Activated CD8-positive, alpha-beta memory T cell treated with anti-CD3 and anti-CD28 coated beads, Interleukin-2, amount 50 U/mL, for 48 hours (primary cell): ENCODE measurements at places on chromosomes 12 and 14.
A peak's percentile ranks its signal among the peaks of the same experiment; 100 is the strongest.

- DNase-seq = no peak
These were observed 98.7 kb downstream of the CAND1 start for GRCh38 chr12:67367843-67368242.

DNA sequence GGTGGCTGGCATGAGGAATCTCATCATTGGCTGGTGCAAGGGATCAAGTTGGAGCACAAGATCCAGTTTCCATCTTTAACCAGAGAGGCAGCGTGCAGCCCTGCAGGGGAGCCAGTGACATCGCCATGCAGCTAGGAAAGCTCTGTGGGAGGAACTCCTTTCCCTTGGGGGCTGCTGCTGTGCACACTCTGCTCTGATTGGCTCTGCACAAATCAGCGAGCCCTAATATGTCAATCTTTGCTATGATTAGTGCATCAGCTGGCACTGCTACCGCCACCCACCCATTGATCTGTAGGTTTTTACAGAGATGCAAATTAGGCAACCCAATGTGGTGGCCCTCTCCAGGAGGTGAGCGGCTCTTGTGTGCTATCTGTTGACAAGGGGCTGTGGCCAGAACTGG is 262.6 kb downstream of the PCNX1 start:
- no peak for DNase-seq

GRCh38 chr12:2297004-2297403 is 244.2 kb downstream of the CACNA1C start:
- DNase-seq = no peak

- no peak for DNase-seq
These were observed 2.9 kb downstream of the SCNN1A start for GRCh38 chr12:6372403-6373003.

DNA sequence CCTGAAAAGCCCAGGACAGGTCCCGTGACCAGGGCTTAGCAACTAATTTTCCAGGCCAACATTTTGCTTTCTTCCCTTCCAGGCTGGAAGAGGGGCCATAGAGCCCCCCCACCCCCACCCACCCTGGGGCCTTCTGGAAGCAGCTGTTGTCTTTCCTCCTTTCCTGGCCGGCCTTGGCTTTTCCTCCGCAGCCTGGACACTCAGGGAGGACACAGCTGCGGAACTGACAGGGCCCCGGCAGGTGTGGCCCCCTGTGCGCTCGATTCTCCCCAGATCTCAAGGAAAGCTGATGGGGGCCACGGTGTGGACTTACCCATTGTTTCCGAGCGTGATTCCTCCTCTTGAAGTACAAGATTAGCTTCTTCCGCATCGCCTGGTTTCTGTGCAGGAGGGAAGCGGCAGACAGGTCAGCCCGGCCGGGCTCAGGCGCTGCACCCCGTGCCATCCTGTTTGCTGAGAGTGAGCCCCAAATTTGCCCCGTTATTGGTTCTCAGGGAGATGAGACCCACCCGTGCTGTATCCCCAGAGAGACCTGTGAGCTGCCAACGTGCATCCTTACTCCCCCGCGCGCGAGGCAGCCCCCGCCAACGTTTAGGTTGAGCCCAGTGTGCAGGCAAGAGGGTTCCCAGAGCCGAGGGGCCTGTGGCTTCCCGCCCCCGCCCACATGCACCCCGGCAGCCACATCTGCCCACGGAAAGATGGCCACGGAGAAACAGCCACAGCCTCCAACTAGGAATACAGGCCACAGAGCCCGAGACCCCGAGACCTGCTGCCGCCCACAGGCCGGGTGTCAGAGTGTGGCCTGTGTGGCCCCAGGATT is 129.6 kb downstream of the NCOR2 start:
- DNase-seq = no peak

- DNase-seq = peak; percentile 37
These were observed 50.9 kb upstream of the BCL2L14 start for GRCh38 chr12:12019881-12020280.

DNA sequence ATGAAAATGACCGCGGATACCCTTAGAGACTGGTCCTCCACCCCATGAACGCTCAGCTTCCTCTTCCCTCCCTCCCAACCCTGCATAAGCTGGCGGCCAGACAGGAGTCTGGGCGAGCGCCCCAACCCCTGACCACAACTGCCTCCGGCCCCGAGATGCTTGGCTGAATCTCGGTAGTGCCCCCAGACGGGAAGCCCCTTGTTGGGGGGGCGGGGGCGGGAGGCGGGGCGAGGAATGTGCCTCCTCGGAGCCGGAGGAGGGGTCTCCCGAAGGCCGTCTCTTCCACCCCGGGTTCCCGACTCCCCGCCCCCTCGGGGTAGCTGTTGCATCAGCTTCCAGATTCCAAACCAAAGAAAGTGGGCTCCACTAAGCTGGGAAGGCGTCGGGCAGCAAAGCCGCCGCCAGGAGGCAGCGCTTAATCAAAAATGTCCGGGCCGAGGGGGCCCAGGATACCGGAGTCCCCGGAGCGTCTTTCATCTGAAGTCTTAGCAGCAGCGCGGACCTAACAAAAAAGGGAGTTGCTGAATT is 7.1 kb upstream of the MRPL52 start:
- peak; percentile 84 for DNase-seq
